ENCODE measurements at places on chromosomes 3 and 15.

- DNase-seq = no peak
These were observed 699.4 kb downstream of the ZPLD1 start for GRCh38 chr3:103134023-103134724.

- DNase-seq = no peak
These were observed 60.3 kb downstream of the SPG11 start for GRCh38 chr15:44603126-44603525.

DNA sequence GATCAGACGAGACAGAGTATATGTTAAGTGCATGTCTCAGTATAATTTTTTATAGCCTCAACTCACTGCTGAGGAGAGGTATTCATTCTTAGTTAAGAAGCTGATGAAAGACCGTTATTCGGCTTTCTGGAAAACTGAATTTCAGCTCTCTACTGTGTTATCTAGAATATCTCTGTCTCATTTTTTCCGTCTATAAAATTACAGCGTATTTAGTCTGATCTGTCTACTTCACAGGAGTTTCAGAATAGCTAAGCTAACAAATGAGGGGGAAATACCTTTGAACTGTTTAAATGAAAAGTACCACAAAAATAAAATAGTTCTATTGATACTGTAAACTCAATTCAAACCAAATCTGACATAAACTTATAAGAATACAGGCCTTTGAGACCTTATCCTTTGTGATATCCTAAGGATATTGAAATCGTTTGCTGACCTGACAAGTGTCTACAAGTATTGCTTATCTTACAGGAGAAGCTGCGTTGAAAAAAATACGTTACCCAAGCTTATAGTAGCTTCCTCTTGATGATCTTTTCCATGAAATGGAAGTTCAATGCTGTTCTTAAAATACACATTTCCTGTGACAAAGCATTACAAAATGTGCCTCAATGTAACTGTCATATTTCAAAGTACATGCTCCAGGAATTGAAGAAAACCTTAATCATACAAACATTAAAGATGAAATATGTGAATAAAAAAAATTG lies 104.6 kb downstream of the IL1RAP start:
- DNase-seq = no peak

DNA sequence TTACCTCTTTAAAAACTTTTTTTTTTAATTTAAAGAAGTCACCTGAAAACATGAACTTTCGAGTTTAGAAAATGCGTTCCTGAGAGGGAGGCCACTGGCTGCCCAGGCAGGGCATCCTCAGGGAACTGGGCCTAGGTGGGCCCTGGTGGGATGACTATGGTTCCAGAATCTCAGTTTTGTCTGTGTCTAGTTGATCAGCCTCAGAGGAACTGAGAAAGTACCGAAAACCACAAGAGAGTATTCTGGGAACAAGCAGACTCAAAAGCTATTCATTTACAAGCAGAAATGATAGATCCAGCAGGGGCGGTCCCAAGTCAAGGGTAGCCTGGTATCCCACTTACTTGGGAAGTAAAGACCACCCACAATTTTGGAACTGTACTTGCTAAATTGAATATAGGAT lies 10.5 kb downstream of the WWTR1 start:
- DNase-seq = no peak

DNA sequence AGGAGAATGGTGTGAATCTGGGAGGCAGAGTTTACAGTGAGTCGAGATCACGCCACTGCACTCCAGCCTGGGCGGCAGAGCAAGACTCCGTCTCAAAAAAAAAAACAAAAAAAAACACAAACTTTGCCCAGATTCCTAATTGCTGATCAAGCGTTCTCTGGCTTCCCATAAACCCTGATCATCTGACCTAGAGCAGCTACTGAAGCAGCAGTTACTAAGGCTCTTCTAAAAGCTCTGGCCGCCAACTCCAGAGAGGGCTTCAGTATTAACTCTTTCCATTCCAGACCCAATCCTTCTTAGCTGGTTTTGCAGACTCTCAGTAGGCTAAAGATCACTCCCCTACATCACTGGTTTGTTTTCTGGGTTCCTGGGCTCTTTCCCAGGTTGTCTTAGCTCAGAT lies 201.6 kb downstream of the IGSF11 start:
- no peak for DNase-seq

GRCh38 chr3:9352917-9353752 lies 9.7 kb upstream of the THUMPD3 start:
- peak; percentile 63 for DNase-seq

GRCh38 chr15:46251903-46252302 lies 617.1 kb downstream of the SQOR start:
- DNase-seq = no peak

DNA sequence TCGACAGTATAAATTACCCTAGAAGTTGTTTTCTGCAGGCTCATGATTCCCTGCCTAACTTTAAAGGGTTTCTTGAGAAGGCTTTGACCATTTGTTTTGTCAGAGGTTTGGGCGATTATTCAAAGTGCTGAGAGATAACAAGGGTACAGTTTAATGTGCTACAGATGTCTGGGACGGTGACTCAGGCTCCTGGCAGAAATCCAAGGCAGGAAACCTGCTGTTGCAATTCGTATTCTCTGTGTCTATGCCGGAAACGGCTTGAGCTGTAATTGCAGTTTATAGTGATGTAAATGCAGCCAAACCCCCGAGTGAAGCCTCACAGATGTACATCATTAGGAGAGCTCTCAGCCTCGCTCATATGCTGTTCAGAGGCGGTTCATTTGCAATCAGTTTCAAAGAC lies 65.6 kb downstream of the SYNPR start:
- peak; percentile 87 for DNase-seq

DNA sequence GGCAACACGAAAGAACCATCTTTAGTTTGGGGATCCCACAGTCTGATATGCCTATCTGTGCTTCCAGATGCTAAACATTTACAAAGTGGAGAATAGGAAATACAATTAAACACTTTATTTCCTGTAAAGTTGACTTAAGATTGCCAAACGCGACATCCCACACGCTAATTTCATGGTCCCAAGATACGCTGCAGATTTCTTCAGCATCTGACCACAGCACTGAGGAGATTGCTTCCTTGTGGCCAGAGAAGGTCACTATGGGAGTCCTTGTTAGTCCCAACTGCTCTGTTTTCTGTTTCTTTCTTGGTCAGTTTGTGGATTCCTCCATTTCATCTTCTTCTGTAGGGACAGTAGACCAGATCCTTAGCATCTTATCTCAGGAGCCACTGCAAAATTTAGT lies 43.3 kb downstream of the ASB7 start:
- no peak for DNase-seq

All from LoVo (cell line).